ENCODE measurements at places on chromosomes 16 and 17.

DNA sequence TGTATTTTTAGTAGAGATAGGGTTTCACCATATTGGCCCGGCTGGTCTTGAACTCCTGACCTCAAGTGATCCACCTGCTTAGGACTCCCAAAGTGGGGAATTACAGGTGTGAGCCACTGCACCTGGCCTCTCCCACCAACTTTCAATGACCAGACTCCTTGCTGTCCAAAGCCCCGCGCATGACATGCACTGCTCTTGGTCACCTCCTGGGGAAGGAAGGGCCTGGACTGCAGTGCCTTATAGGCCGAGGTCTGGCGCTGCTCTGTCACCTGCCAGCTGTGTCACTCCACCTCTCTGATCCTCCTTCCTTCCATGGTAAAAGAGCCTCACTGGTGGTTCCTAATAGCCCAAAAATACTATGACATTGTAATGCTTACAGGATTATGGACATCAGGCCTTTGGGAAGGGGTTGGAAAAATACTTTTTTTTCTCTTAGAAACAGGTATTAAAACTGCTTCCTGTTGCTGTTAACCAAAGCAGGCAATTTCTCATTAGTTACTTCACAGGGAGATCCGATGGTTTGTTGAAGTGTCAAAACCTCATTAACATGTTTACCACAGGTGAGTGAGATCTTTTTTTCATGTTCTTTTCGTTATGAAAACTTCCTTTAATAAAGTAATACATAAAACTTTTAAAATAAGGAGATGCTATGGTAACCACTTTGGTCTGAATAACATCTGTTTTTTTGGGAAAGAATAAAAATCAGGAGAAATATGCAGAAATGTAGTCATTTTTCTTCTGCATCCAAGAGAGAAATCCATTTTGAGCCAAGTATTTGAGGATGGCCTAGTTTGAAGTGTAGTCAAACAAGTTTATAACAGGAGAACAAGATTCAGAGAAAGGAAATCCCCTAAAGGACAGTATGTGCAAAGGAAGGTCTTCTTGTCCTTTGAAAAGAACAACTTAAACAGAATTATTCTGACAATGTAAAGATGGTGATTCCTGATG, 35.5 kb downstream of the GRB7 start:
- H3K27me3 ChIP-seq = no peaks in the 10 kb centered on the region
- H3K4me1 ChIP-seq = peaks cover 62% of the 10 kb centered on the region
- peak overlapping the region; percentile 66 for H3K27ac ChIP-seq
- peak; percentile 60 for DNase-seq

DNA sequence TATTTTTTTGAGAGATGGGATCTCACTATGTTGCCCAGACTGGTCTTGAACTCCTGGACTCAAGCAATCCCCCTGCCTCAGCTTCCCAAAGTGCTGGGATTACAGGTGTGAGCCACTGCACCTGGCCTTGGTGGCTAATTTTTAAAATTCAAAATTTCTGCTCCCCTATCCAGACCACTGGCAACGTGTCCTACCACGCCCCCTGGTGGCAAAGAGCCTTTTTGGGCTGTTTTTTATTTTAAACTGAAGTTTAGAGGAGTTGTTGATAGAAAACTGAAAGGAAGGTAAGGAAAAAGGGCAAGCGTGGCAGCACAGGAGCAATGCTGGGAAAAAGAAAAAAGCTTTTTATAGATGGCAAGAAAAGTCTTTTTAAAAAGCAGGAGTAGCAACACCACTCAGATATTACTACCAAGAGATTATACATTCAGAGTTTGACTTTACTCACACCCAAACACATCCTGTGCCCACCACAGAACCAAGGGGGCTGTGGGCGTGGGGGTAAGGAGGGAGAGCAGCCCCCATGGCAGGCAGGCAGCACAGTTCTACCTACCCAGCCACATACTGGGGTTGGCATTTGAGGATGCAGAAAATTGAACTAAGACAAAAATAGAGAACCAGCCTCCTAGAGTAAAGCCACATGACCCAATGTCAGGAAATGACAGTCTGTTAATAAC, 4.2 kb upstream of the MXRA7 start:
- DNase-seq = peak; percentile 80
- no peak overlapping the region for H3K4me3 ChIP-seq
- H3K27ac ChIP-seq = no peak overlapping the region
- H3K4me1 ChIP-seq = peaks cover 33% of the 10 kb centered on the region
- no peaks in the 10 kb centered on the region for H3K27me3 ChIP-seq

- H3K27ac ChIP-seq = no peak overlapping the region
- no peak overlapping the region for H3K4me3 ChIP-seq
- H3K4me1 ChIP-seq = no peaks in the 10 kb centered on the region
- H3K27me3 ChIP-seq = peaks cover 5% of the 10 kb centered on the region
These were observed 126.9 kb downstream of the SPACA3 start for GRCh38 chr17:33118391-33119075.

DNA sequence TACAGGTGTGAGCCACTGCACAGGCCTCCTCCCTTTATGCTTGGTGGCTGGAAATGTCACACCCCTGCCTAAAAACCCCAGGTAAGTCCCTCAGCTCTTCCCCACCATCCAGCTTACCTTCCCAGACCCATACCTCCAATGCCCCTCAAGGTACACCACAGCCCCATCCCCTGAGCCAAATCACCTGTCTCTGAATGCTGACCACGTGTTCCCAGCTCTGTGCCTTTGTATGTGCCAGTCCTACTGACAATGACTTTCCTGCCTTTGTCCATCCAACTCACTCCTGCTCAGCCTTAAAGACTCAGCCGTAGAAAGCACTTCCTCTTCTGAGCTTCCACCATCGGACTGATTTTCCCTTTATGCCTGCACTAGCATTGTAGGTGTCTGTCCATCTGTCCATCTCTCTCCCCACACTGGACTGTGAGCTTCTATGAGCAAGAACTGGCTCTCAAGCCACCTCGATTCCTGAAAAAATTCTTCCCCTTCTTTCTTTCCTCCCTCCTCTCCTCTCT, 30.7 kb upstream of the GOSR2 start:
- no peaks in the 10 kb centered on the region for H3K4me1 ChIP-seq
- H3K27me3 ChIP-seq = no peaks in the 10 kb centered on the region
- H3K36me3 ChIP-seq = no peaks in the 10 kb centered on the region

- no peaks in the 10 kb centered on the region for H3K4me1 ChIP-seq
- H3K27me3 ChIP-seq = no peaks in the 10 kb centered on the region
- H3K27ac ChIP-seq = no peak overlapping the region
- H3K4me3 ChIP-seq = no peak overlapping the region
- no peak for DNase-seq
These were observed 404.6 kb downstream of the SLC39A11 start for GRCh38 chr17:72687886-72688285.

- no peaks in the 10 kb centered on the region for H3K27me3 ChIP-seq
- H3K4me3 ChIP-seq = no peak overlapping the region
- no peaks in the 10 kb centered on the region for H3K36me3 ChIP-seq
- no peak for DNase-seq
- H3K27ac ChIP-seq = no peak overlapping the region
These were observed 2.9 kb upstream of the LYRM9 start for GRCh38 chr17:27895940-27896535.

DNA sequence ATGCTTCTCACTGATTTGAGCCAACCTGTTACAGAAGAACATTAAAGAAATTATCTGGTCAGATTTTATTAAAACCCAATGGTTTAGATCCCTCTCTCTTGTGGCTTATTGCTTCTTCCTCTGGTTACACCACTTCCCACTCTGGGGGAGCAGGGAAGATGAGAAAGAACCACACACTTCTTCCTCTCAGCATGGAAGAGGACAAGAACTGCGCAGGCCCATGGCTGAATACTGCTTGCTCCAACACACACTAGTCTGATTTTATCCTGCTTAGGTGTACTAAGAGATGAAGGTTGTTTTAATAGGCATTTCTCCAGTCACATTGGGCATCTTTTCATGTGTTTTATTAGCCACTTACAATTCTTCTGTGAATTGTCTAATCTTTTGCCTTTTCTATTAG, 27.6 kb downstream of the MAP3K3 start:
- no peak for DNase-seq
- H3K27ac ChIP-seq = no peak overlapping the region
- no peak overlapping the region for H3K4me3 ChIP-seq
- H3K4me1 ChIP-seq = peaks cover 11% of the 10 kb centered on the region
- no peaks in the 10 kb centered on the region for H3K27me3 ChIP-seq

DNA sequence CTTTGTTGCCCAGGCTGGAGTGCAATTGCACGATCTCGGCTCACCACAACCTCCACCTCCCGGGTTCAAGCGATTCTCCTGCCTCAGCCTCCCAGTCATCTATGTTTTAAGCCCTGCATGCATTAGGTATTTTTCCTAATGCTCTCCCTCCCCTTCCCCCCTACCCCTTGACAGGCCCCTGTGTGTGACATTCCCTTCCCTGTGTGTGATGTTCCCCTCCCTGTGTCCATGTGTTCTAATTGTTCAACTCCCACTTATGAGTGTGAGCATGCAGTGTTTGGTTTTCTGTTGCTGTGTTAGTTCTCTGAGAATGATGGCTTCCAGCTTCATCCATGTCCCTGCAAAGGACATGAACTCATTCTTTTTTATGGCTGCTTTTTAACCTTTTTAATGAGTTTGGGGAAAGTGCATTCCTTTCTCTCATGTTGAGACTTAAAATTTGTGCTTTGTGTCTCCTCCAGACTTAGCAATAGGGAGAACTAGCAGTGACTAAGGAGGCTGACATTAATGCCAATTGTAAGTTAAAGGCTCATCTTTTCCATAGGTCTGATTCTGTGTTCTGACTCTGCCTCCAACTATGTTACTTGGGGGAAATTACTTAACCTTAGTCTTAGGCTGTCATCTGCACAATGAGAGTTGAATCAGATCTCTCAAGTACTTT, 17.7 kb upstream of the PHAF1 start:
- DNase-seq = no peak
- no peaks in the 10 kb centered on the region for H3K27me3 ChIP-seq
- H3K36me3 ChIP-seq = peaks cover 8% of the 10 kb centered on the region
- H3K27ac ChIP-seq = no peak overlapping the region
- H3K4me1 ChIP-seq = no peaks in the 10 kb centered on the region

- H3K4me1 ChIP-seq = no peaks in the 10 kb centered on the region
- H3K27ac ChIP-seq = no peak overlapping the region
- DNase-seq = no peak
- H3K27me3 ChIP-seq = no peaks in the 10 kb centered on the region
- H3K36me3 ChIP-seq = no peaks in the 10 kb centered on the region
- H3K4me3 ChIP-seq = no peak overlapping the region
These were observed 310.9 kb upstream of the RBFOX1 start for GRCh38 chr16:7021653-7022275.

DNA sequence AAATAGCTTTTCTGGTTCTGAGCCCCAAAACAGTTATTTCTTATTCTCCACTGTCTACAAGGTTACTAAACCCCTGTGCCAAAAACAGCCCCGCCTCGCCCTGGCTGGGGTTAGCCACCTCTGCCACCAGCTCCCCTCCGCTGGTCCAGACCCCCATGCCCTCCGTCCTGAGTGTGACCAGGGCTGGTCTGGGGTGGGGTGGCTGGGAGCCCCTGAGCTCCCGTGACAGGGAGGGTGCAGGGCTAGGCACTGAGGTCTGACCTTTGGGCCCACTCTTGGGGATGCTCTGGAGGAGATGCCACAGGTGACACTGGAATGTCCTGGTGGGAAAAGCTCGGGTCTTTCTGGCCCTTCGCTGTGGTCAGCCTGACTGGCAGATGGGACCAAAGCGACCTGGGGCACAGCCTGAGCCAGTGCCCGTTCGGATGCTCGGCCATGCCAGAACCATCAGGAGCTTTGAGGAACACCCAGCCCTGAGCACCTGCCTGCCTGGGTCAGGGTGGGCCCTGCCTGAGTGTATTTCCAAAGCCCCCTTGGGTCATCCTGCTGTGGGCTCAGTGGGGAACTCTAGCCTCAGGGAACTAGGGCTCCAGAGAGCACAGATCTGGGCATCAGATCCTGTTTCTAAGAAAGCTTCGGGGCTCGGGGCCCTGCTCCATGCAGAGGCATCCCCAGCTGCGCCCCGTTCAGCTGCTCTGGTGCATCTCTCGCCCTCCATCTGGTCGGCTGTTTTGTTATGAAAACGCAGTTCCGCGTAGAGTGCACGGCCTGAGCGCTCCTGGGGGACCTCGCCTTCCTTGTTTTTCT, 72.1 kb upstream of the GNG13 start:
- H3K4me1 ChIP-seq = no peaks in the 10 kb centered on the region
- no peak overlapping the region for H3K27ac ChIP-seq
- peaks cover 48% of the 10 kb centered on the region for H3K36me3 ChIP-seq
- H3K4me3 ChIP-seq = no peak overlapping the region
